IMR-90 (cell line): ENCODE measurements at places on chromosomes 3 and 15. TPM values are rescaled to one million over a fixed set of nuclear protein-coding genes. Genes with fewer than 3 reads are reported as not detected.
A peak's percentile ranks its signal among the peaks of the same experiment; 100 is the strongest.

DNA sequence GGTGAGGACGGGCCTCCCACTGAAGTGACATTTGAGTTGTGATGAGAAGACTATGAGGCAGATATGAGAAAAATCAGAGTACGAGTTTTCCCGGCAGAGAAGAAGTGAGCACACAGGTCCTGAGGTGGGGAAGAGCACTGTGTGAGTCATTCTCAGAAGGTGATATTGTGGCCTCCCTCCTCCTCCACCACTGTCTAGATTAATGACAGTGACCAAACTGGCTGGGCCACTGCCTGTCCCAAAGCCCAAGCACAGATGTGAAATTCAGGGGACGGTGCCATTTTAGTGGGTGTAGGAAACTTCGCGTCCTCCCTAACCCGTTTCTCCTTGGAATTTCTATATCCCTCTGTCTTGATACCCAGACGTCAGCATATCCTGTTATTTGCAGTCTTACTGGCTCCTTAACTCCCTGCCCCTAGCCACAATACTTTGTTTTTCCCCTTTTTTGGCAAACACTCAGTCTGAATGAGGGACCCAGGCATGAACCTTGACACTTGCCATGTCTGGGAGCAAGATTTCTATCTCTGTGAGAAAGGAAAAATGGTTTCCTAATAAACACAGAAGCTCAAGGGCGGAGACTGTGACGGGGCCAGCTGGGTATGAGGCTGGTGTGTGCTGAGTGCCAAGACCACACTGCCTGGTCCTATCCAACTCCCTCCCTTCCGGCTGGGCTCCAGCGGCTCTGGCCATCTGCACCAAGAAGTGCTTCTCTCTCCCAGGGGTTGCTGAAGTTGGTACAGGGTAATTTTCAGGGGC lies 15.2 kb downstream of the PRICKLE2 start:
- DNase-seq: no peak

GRCh38 chr3:108346301-108347227 lies 50.2 kb downstream of the HHLA2 start:
- DNase-seq: no peak

- DNase-seq: no peak
Measured at GRCh38 chr3:52920841-52921240, 23.5 kb upstream of the STIMATE start.

- DNase-seq: no peak
Measured at GRCh38 chr15:53378096-53378800, 381.2 kb downstream of the WDR72 start.

GRCh38 chr3:10228248-10228950 lies 19.9 kb upstream of the TATDN2 start:
- no peak for DNase-seq

GRCh38 chr3:195226900-195227447 lies 44.0 kb downstream of the XXYLT1 start:
- DNase-seq: peak; percentile 32

- DNase-seq: peak; percentile 44
Measured at GRCh38 chr3:156788846-156789245, 37.3 kb upstream of the LEKR1 start.

DNA sequence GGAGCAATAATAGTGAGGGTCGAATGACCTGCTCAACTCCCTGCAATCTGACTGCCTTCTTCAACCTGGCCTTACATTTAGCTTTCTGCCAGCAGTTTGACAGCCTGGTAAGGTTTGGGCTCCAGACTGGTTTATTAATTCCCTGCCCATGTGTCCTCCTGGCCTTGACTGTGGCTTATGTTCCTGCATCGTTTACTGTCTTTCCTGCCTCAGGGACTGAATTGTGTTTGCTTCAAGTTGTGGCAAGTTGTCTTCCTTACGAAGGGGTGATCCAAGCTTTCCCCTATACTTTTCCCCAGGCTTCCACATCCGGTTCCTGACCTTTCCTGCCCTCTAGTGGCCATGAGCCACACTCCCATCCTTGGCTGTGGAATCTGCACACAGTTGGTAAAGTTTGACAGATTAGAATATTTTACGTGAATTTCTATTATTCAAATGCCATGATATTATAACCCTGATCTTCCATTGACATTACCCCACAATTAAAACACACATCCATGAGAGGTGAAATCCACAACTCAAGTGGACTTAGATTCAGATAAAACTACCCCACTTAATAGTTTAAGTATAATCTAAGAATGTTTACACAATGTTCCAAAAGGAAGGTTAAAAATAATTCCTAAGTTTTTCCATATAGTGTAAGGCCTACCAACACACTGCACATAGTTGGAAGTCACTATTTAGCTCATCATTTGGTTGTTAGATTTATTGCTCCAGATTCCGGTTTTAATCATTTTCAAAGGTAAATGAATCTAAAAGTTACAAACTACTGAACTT lies 95.7 kb downstream of the NEDD4 start:
- DNase-seq: peak; percentile 61

DNA sequence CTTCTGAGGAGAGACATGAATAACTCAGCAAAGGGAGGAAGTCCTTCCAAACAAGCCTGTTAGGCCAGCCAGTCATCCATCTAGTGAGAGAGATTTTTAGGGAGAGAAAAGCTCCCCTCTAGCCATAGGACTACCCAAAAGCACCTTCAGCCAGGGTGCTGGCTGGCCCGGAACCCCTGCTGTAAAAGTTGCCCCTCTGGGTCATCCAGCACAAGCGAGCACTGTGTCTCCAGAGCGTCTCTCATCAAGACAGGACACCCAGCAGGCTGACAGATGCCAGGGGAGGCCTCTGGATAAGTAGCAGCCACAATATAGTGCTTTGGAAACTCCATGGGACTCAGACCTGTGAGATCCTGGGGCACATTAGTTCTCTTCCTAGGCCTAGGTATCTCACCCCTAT lies 24.5 kb downstream of the ANXA2 start:
- DNase-seq: no peak

DNA sequence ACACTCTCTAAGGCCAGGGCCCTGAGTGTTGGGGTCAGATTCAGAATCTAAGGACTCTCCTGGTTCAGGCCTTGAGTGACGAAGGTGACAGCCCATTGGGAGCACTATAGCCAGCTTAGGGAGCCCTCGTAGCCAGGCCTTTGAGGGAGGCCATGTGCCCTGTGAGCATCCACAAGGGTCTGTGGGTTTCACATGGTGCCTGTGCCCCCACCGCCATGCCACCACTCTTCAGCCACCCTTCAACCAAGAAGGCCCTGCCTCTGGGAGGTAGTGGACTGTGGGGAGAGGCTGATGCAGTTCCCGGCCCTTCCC lies 37.5 kb downstream of the TSPAN3 start:
- DNase-seq: no peak

GRCh38 chr3:194168994-194169393 lies 33.0 kb downstream of the HES1 start:
- DNase-seq: no peak

- peak; percentile 95 for DNase-seq
Measured at GRCh38 chr3:136464502-136464901, 214.4 kb downstream of the PCCB start.

DNA sequence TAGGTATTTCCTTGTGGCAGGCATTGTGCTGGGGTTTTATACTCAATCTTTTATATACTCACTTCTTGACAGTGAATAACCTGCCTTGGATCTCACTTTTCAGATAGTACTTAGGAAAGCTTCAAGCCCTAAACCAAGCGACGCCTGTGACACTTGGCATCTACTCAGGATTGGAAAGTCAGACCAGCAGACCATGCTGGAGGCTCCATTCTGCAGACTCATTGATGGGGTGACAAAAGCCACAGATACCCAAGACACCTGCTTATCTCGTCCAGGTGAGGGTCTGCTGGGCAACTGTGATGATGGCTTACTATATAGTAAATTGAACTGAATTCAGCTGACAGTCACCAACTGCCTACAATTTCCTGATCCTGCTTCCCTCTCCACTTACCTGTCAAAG lies 79.4 kb upstream of the MRPS22 start:
- no peak for DNase-seq

GRCh38 chr3:125357837-125358236 lies 17.3 kb downstream of the ZNF148 start:
- DNase-seq: no peak

- peak; percentile 83 for DNase-seq
Measured at GRCh38 chr3:33061782-33062181, 35.2 kb downstream of the GLB1 start.

DNA sequence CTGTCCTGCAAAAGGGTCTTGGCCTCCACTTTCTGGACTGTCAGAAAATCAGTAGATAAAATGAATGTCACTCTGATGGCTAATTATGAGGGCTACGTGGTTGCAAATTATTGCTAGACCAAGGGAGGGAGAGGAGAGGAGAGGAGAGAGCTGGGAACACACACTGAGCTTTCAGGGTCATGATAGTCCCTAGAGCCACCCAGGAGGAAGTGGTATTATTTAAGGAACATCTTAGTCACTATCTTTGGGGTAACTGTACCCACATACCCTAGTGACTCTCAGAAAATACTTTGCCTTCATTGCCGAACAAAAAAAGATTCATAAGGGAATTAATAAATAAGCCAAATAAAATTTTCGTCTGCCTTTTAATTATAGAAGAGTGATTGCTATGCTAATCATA lies 642.3 kb upstream of the CFAP20DC start:
- DNase-seq: no peak

- DNase-seq: no peak
Measured at GRCh38 chr15:31357148-31357547, 30.5 kb downstream of the KLF13 start.

GRCh38 chr15:78993931-78994530 lies 49.2 kb upstream of the CTSH start:
- DNase-seq: no peak

DNA sequence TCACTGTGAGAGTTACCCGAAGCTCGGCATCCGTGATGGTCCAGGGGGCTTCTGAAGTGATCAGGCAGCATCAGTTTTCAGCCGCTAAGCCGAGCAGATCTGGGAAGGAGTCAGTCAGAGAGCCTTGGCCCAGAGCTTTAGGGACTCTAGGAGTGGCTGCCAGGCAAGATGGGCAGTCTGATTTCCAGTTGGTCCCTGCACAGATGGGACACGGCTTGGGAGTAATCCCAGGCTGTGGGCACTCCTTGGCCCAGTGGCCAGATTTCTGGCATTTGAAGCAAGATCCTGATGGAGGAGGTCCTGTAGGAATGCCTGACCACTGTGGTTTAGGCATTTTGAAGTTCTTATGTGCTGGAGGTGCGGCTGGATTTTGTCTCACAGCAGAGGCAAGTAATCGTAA lies 10.5 kb upstream of the IP6K2 start:
- no peak for DNase-seq

GRCh38 chr15:80512726-80513660 lies 108.8 kb downstream of the ARNT2 start:
- DNase-seq: no peak

- DNase-seq: no peak
Measured at GRCh38 chr15:49865925-49866757, 245.3 kb downstream of the DTWD1 start.

DNA sequence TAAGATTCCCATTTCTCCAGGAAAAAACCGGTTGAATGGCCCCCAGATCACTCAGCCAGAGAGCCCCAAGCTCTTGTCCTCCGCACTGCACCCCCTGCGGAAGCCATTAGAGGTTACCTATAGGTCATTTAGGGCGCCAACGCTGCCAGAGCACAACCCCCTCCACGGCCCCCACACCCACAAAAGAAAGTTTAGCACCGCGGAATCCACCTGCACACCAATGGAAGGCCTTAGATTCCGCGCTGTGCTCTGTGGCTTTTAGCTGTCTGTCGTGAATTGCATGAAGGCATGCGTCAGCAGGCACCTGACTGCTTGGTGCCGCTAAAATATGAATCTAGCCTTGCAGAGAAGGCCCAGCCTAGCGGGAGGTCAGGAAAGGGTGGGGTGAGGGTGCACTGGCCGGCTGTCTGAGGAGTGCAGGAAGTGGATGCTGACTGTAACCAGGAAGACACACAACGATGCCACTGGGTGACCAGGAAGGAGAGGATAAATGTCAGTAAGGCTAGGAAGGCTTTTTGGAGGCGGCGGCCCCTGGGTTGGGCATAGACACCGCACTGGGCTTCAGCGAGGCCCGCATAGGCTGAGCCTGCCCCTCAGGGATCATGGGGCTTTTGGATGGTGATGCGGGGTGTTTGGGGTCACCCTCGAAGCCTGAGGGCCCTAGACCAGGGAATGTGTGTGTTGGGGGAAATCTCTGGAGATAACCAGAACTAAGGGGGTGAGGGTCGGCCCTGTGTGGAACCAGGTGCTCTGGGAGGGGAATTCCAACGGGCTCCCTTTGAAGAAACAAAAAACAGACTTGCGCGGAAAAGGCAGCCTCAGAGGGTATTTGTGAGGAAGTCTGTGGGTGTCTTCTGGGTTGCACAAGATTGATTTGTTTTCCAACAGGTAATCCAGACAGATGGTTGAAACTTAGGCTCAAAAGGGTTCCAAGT lies 976 bp upstream of the NUP210 start:
- DNase-seq: no peak

DNA sequence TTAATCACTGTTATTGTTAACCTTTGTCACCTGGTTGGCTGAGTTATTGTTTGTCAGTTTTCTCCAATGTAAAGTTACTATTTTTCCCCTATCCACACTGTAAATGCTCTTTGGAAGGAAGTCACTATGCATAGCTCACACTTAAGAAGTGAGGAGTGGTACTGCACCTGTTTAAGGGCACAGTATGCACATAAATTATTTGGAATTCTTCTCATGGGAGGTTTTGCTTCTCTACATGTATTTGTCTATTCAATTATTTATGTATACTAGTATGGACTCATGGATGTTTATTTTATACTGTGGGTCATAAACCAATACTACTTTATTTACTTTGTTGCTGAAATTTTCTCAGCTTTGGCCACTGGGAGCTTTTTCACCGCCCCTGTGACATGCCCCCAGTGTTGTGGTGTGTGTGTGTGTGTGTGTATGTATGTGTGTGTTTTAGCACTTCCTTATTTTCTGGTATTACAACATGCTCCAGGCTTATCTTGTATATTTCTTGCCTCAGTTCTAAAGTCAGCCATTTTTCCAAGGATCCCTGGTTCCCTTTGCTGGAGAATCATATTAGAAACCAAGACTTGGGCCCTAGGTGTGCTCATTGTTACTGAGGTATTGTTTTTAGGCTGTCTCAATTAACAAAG lies 290.5 kb downstream of the KBTBD8 start:
- DNase-seq: no peak

DNA sequence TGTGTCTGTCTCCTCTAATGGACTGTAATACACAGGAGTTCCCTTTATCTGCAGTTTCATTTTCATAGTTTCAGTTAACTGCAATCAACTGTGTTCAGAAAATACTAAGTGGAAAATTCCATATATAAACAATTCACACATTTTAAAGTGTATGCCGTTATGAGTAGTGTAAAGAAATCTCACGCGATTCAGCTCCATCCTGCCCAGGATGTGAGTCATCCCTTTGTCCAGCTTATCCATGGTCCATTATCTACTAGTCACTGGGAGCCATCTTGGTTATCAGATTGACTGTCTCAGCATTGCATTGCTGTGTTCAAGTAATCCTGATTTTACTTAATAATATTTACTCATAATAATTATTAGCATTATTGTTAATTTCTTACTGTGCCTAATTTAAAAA lies 14.5 kb downstream of the ZPLD1 start:
- peak; percentile 12 for DNase-seq

GRCh38 chr3:106920609-106921008 lies 456.6 kb upstream of the CCDC54 start:
- no peak for DNase-seq

ITPKA gene
- 1.8 and 2.2 TPM in 2 replicates for polyA plus RNA-seq

RBMS3 gene
- polyA plus RNA-seq: 15.2 and 17.1 TPM in 2 replicates

ATP8B4 gene
- polyA plus RNA-seq: 0.09 and 0.12 TPM in 2 replicates

LEO1 gene
- polyA plus RNA-seq: 7.7 and 9.0 TPM in 2 replicates

OR5K3 gene
- not detected in 2 replicates for polyA plus RNA-seq

GRM2 gene
- 0.14 and 0.19 TPM in 2 replicates for polyA plus RNA-seq

CASR gene
- not detected in 2 replicates for polyA plus RNA-seq

PAQR9 gene
- 0.04 and 0.05 TPM in 2 replicates for polyA plus RNA-seq

C15orf62 gene
- not detected in 2 replicates for polyA plus RNA-seq

A4GNT gene
- polyA plus RNA-seq: not detected in 2 replicates

PPP2R3A gene
- polyA plus RNA-seq: 10.2 and 11.3 TPM in 2 replicates

PLSCR5 gene
- polyA plus RNA-seq: not detected in 2 replicates

GXYLT2 gene
- polyA plus RNA-seq: 4.8 and 5.7 TPM in 2 replicates
